ENCODE measurements at places on chromosomes 11 and 22.

- DNase-seq = no peak
Measured at GRCh38 chr11:133967599-133968238, 11.0 kb upstream of the IGSF9B start.

DNA sequence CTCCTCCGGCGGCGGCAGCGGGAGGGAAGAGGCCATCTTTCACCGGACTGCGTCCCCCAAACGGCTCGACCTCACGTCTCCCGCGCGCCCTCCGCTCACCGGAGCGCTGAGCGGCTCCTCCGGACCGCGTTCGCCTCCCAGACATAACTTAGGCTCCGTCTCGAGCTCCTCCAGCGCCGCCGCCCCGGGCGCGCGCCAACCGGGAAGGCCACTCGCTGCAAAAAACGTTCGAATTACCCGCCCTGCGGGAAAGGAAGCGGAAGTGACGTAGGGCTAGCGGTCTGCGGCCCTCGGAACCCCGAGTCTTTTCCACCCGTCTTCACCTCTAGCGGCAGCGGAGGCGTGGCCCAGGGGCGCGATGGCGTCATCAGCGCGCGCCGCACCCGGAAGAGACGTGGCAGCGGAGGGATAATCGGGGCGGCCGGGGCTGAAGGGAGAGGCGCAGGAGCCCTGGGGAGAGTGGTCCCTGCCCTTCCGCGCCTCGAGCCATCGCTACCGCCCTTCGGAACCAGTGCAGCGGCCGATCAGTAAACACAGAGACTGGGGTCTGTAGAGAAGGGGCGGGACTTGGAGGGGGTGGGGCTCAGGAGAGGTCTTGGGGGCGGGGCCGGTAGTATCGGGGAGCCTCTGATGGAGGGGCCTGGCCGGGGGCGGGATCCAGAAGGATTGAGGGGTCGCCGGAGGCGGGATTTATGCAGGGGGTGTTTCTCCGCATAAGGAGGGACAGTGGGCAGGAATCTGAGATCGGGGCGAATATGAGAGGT lies at the start of the genes CDCA5 and ZFPL1:
Gene CDCA5 (minus strand): TSS at position 207 of the 764 bp plus-strand sequence. CDS start 62 bp downstream, at position 145.
Gene ZFPL1 (plus strand): TSS at position 389 of the 764 bp plus-strand sequence. CDS start 477 bp downstream, outside the sequence.
- DNase-seq = peak; percentile 93

GRCh38 chr11:86948733-86949132 lies 6.5 kb downstream of the FZD4 start:
- no peak for DNase-seq

GRCh38 chr11:134642206-134642605 lies 230.2 kb upstream of the B3GAT1 start:
- no peak for DNase-seq

DNA sequence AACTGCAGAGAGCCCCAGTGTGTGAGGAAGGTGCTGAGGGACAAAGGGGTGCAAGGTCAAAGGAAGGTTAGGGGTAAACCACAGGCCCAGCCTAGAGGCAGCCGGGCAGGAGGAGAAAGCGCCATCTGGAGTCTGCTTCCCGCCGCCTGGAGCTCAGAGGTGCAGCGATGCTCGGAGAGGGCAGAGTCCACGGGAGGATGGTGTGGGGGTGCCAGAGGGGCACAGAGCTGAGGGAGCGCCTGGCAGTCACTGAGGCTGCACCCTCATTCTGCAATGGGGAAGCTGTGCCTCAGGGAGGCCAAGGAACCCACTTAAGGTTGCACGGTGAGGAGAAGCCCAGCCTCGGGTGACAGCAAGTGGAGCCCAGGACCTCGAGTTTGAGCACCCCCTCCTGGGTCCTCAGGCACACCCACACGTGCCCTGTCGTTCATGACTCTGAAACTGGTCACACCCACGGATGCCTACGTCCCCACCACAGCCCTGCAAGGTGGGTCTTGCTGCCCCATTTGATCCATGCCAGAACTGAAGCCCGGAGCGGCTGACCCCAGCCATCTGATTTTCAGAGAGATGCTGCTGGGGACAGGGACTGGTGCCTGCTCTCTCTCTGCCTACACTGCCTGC lies 1.6 kb downstream of the IL2RB start:
- no peak for DNase-seq

- DNase-seq = peak; percentile 58
Measured at GRCh38 chr11:126102436-126102981, 39.8 kb upstream of the CDON start.

DNA sequence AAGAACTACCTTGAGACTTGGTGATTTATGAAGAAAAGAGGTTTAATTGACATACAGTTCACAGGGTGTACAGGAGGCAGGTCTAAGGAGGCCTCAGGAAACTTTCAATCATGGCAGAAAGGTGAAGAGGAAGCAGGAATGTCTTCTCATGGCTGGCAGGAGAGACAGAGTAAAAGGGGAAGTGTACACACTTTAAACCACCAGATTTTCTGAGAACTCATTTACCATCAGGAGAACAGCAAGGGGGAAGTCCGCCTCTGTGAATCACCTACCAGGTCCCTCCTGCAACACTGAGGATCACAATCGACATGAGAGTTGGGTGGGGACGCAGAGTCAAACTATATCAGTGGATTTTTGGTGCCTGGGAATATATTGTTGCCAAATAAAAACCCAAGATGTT lies 40.3 kb upstream of the OR5D13 start:
- DNase-seq = no peak

DNA sequence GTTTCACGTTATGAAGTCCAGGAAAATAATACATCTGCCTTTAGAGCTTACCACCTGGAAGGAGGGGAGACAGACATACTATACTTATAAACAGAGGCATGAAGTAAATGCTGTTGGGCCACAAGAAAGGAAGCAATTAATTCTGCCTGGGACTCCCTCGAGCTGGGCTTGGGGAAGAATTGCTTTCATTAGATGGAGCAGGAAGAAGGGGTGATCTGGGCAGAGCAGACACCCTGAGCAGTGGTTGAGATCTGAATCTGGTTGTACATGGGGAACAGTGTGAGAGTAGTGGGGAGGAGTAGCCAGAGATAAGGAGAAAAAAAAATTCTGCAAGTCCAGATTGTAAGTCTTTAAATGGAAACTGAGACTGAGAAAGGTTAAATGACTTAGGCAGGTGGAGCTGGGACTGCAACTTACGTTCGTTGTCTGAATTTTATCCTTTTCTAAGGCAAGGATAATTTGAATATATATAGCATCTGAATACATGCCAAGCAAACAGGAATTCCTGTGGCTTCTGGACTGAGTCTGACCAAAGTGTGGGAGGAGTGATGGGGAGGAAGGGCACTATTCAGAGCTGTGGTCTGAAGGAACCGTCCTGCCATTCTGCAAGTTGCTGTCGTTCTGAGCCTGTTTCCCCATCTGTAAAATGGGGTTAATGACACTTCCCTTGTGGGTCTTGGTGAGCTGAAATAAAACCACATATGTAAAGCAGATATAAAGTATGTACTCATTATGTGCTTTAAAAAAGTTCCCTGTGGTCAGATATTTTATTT lies 7.9 kb downstream of the NCAM1 start:
- DNase-seq = no peak

DNA sequence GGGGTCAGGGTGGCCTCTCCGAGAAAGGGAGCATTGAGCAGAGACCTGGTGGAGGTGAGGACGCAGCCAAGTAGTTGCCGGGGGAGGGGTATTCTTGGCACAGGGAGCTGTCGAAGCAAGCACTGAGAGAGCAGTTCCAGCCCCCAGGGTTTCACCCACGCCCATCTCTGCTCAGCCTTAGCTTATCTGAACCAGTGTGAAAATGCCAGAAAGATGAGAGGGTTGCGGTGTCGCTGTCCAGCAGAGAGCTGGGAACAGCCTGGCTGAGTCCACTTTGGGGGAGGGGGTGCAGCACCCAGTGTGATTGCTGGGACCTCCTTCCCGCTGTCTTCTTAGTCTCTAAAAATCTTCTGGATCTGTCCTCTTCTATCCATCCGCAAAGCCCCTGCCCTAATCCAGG lies 123.3 kb upstream of the TBCEL start:
- no peak for DNase-seq

GRCh38 chr22:48185071-48186055 lies 1422.9 kb downstream of the TBC1D22A start:
- DNase-seq = no peak

GRCh38 chr11:37984991-37985390 lies 1387.0 kb upstream of the RAG2 start:
- no peak for DNase-seq

DNA sequence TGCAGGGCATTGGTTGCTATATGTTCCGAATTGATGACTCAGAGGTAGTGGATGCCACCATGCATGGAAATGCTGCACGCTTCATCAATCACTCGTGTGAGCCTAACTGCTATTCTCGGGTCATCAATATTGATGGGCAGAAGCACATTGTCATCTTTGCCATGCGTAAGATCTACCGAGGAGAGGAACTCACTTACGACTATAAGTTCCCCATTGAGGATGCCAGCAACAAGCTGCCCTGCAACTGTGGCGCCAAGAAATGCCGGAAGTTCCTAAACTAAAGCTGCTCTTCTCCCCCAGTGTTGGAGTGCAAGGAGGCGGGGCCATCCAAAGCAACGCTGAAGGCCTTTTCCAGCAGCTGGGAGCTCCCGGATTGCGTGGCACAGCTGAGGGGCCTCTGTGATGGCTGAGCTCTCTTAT lies 5.4 kb upstream of the TTC36 start:
- no peak for DNase-seq

GRCh38 chr11:4664786-4665185 lies 21.0 kb downstream of the OR51E1 start:
- no peak for DNase-seq

GRCh38 chr22:39622881-39623367 lies 52.4 kb downstream of the CACNA1I start:
- no peak for DNase-seq

GRCh38 chr11:25890626-25891260 lies 441.2 kb upstream of the ANO3 start:
- no peak for DNase-seq

DNA sequence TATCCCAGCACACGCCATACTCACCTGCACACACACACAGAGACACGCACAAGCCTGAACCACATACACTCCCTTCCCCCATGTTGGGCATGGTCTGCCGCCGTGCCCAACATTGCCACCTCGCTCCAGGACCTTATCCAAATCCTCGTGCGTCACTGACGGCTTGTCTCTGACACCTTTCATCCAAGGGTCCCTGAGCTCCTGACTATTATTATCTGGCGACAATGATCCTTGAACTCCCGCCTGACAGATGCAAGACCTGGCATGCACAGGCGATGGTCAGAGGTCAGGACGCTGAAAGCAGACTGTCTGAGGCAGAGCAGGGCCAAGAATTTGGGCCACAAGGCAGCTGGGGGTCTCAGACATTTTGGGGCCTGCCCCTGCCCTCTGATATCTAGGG lies 4.2 kb downstream of the MB start:
- no peak for DNase-seq

GRCh38 chr22:30031328-30031727 lies 48.9 kb upstream of the HORMAD2 start:
- DNase-seq = no peak

DNA sequence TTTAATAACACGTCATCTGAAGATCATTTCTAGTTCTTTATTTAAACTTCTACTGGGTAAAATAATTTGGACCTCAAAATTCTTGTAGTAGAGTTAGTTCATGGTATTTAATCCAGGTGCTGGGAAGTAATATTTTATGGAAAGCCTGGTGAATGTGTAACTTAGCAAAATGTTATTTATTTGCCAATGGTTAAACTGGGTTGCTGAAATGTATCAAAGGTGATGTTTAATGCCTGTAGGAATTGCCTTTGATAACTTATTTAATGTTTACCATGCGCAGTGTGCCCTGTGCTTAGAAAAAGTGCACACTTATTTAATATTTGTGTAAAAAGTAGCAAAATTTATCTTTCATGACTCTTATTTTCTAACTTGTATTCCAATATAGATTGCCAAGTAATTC lies 11.2 kb downstream of the OR5M11 start:
- DNase-seq = no peak

DNA sequence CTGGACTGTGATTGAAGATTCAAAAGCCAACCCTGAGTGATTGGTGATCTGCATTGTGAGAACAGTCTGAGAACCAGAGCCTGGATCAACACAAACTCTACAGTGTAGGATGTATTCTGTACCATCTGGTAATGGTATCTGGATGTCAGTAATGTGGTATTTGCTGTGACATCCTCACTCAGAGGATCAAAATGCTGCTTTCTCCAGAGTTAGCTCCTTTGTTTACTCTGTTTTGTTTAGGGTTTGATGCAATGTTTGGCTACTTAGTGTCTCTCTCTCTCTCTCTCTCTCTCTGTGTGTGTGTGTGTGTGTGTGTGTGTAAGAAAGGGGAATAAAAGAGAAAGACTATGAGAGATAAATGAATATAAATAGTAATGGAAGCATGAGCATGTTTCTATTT lies 24.3 kb downstream of the CASP4 start:
- DNase-seq = no peak

GRCh38 chr22:48709976-48710375 lies 1117.7 kb downstream of the BRD1 start:
- DNase-seq = no peak

- DNase-seq = no peak
Measured at GRCh38 chr11:68551223-68551622, 90.7 kb downstream of the PPP6R3 start.

GRCh38 chr11:121767433-121767832 lies 314.7 kb upstream of the SORL1-AS1 start:
- DNase-seq = no peak

DNA sequence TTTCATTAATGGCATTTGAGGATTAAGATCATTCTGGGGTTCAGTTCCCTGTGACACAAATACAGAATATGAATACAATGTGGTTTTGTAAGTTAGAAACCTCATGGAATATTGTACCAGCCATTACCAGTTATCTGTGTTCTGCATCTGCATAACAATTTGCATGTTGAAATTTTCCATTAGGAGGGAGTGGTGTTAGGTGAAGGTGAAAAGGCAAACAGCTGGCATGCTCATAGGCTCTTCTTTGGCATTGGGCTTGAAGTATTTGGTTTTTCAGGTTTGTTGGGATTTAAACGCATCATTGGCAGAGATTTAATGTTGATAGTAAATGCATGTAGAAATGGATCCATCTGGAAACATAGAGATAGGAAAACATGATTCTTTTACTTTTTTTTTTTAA lies 18.6 kb downstream of the RTN3 start:
- DNase-seq = no peak

DNA sequence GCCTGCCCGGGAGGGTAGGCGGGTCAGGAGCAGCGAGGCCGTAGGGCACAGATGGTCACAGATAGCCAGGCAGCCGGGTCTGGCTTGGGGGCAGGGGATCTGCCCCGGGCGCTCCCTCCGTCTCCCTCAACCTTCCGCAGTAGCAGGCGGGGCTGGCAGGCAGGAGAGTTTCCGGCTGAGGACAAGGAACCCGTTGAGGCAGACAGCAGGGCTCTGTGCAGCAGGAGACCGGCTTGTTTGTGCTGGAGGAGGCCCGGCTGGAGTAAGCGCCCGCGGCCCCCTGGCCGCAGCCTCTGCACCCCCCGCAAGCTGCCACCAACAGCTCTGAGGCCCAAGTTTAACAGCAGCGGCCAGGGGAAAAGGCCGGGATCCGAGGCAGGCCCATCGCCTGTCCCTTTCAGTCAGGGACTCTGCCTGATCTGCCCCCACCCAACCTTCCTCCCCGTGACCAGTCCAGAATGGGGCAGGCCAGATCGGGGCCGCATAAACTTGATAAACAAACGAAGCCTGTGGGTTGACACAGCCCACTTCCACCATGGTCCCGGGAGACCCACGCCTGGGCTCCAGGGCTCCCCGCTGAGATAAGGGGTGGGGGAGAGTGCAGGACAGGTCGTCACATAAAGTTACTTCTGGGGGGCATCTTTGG lies 13.6 kb downstream of the SCARF2 start:
- DNase-seq = no peak
